ENCODE measurements at places on chromosomes 2 and 18. TPM values are rescaled to one million over a fixed set of nuclear protein-coding genes. Genes with fewer than 3 reads are reported as not detected.
A peak's percentile ranks its signal among the peaks of the same experiment; 100 is the strongest.

- no peak for DNase-seq
Measured at GRCh38 chr2:232577841-232578240, 27.4 kb downstream of the EIF4E2 start.

DNA sequence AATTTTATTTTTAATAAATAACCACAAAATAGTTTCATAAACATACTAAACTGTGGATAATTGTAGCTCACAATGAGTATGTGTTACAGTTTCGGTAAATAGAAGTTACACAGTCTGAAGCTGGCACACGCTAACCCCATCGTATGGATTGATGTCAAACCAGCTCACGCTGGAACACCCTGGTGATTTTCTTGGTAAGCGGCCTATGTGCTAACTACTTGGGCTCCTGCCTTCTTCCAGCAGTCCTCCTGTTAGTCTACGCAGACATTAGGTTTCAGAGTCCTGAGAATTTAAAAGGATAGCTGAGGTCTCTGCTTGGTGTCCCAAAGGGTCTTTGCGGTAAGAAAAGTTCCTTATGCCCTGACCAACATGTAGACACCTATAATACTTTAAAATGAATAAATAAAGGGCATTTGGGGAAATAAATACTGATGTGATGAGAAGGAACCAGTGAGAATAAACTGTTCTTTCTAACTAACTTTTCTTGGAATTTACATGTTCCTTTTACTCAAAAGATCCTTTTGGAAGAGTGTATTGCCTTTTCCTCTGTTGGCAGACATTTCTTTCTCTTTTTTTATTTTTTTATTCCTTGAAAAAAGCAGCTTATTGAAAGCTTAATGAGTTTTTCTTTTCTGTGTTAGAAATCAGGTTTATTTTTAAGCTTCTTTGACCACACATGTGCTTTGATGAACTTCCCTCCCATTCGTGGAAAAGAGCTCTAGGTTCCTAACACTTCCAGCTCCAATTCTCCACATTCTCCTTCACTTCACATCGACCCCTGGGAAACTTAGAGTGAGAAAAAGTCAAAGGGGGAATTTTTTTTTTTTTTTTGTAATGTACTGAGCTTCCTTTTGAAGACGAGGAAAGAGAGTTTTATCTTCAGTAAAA is 322.2 kb downstream of the IRS1 start:
- peak; percentile 12 for DNase-seq

- DNase-seq: no peak
Measured at GRCh38 chr2:237185553-237185925, 99.8 kb downstream of the COPS8 start.

TMEM200C gene
- 0.50 TPM for total RNA-seq

RGPD6 gene
- total RNA-seq: 39.5 TPM

- DNase-seq: no peak
Measured at GRCh38 chr2:149446748-149447147, 116.4 kb downstream of the LYPD6 start.

DNA sequence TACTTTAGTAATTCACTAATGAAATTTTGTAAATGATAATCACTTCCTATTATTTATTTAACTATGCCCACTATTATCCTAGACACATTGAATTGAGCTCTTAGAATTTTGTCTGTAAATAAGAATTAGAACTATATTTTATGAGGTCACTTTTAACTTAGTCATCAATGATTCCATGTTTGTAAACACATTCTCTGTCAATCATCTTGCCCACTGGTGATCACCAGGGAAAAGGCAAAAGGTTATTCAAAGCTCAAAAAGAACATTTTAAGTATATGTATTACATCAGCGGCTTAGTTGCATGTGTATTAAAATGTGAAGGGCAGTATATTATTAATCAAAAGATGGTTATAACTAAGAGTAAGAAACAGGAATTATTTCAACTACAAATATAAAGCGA is 25.2 kb downstream of the SCN9A start:
- DNase-seq: no peak

RRM2 gene
- total RNA-seq: 1.9 TPM

GRCh38 chr2:211086049-211086448 is 529.6 kb downstream of the CPS1 start:
- DNase-seq: no peak

THUMPD2 gene
- 17.0 TPM for total RNA-seq

DNA sequence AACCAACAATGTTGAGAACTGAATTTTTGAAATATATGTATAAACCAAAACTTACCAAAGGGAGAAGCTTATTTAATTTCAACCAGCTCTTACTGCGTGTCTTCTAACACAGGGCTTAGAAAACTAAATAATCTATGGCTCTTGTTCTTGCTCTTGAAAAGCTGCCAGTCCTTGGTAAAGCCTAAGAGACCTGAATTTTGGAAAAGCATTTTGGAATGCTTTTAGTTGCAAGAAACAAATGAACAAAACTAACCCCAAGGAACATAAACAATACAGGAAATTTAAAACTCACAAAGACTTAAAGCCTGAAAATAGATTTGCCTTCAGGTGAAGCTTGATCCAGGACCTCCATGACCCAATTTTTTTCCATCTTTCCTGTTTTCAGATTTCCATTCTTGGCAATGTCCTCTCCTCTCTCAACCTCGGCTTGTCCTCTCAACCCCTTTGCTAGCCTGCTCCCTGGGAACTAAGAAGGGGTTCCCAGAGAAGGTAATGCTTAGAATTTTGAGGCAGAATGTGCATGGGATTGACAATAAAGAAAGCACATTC is 169.8 kb upstream of the NCK2 start:
- DNase-seq: no peak

HOXD11 gene
- total RNA-seq: 8.0 TPM

DNA sequence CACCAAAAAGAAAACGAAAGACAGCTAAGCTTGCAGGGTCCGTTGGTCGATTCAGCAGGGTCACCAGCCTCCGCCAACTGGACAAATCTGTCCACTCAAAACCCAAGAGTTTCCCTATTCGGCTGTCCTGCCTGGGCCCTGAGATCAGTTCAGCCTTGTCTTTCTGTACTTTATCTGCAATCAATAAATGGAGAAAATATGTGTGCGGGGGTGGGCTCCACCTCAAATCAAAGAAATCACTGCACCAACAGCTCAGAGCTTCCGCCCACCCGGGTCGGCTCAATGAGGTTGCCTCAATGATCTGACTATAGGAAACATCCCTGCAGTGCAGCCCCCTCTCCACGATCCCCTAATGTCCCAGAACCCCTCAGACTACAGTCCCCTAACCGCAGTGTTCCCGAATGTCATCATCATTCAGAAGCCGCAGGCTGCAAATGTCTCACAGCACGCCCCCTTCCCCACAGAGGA is 447 bp downstream of the GGCX start:
- no peak for DNase-seq

DNA sequence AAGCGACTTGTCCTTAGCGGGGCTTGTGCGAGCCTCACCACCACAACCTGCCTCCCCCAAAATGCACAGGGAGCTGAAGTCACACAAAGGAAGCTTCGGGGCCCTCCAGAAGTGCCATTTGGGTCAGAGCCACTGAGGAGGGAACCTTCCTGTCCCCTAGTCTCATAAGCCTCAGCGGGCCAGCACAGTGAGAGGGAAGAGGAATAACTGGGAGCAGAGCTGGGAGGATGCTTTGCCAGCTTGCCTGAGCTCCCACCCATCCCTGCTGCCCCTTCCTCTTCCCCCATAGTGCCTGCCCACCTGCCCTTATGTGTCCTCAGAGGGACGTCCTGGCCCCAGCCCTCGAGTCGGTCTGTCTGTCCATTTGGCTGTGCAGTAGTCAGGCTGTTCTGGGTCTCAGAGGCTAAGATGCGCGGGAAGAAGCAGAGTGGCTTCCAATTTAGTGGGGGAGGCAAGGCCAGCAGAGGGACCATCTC is 51.8 kb upstream of the GPR17 start:
- DNase-seq: no peak

DNA sequence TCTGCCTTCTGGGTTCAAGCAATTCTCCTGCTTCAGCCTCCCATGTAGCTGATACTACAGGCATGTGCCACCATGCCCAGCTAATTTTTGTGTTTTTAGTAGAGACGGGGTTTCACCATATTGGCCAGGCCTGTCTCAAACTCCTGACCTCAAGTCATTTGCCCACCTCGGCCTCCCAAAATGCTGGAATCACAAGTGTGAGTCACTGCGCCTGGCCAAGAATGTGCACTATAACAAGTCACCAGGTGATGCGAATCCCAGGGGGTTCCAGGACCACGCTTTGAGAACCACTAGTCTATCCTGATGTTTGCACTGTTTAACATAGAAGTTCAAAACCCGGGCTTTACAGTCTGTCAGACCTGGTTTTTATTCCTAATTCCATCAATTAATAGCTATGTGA is 144.8 kb downstream of the SUCLG1 start:
- DNase-seq: no peak

DNA sequence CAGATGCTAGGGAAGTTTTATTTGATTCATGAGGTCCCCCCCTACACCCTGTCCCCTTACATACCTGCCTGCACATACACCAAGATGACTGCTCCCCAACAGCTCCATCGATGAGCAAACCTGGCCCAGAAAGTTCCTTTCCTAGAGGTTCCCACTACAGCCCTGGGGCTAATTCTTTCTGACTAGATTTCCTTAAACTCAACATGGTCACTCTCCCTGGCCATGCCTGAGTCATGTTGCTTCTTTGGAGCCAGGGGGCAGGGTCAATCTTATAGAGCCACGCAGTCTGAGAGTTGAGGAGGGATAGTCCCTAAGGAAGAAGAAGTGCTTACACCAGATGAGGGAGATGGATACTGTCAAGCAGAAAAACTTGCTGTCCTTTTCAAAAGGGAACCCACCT is 67.7 kb upstream of the GLI2 start:
- DNase-seq: no peak

- no peak for DNase-seq
Measured at GRCh38 chr2:237500681-237501424, 13.8 kb downstream of the MLPH start.

GRCh38 chr2:237530472-237531433 is 35.6 kb upstream of the PRLH start:
- no peak for DNase-seq

- no peak for DNase-seq
Measured at GRCh38 chr2:26735097-26735496, 29.0 kb upstream of the SLC35F6 start.

GRCh38 chr2:193336781-193337180 is 1142.0 kb upstream of the TMEFF2 start:
- DNase-seq: no peak

DNA sequence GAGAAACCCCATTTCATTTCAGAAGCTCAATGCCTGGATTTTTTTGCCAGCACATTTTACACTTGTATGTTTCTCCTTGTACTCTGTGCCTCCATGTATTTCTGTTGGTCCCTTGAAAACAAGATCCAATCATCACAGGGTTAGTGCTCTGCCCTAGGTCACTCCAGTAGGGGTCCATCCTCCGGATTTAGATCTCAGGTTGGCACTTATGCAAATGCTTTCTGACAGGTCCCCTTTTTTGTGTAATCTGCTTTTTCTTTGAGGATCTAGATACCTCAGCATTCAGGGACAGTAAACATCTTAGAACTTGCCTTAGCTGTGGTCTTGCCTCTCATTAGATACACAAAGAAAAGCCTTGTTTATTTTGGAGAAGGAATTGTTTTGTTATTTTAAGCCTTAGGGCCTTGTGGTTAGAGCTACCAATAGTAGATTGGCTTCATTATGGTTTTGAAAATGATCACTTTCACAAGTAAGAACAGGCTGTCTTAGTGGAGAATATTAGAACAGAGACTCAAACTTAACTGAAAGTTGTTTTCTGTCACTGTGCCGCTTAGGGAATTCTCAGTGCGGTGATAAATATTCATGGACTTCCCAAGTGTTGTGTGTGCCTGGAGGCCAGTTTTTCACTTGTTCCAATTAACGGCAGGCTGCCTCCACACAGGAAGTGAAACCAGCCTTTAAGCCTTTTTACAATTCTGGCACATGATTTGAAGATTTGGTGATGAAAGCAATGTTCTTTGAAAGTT is 7.8 kb downstream of the MERTK start:
- no peak for DNase-seq

DNA sequence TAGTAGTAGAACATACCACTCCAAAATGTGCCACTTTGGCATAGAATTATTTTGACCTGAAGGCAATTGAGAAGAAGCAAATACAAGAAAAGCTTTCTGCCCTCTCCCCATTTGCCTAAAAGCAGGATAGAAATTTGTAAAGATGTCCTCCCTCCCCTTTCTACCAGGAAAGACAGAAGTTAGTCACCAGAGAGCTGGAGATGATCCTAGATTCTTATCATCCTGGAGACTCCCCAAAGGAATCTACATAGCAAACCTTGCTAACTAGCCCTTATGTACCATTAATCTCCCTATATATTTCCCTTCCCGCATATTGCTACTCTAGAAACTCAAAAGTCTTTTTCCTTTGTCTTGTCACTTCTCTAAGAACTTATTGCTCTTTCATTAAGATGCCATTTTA is 12.6 kb upstream of the TMEM37 start:
- no peak for DNase-seq

DNA sequence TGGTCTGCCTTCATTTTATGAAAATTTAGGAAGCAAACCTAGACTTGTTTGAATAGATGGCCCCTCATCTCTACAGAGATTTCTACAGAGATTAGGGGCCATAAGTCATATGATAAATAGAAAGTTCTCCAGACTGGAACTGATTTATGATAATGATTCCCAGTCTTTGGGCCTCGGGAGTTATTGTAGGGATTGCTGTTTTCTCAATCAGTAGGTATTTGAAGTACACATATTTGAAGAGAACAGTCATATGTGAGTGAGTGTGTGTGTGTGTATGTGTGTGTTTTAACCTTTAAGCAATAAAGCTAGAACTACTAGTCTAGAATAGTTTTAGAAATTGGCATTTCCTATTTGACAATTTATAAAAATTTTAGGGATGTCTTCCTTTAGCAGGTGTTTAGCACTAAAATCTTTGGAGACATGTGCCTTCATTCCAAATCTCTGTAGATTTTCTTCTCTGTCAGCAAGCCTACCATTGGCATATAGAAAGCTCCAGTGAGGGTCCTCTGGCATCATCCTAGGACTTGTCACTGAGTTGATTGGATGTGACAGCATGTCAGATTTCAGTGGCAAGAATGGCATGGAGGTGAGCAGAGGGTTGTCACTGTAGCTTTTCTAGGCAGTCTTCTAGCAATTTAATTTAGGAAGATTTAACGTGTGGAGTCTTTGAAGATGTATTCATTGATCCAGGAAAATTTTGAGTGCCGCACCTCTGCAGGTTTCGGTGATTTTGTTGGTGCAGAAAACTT is 71.2 kb downstream of the MYO1B start:
- DNase-seq: no peak

GRCh38 chr2:101520246-101520645 is 45.3 kb upstream of the RFX8 start:
- DNase-seq: no peak

- DNase-seq: no peak
Measured at GRCh38 chr18:76713432-76713831, 108.9 kb upstream of the ZNF236 start.

GRCh38 chr2:174835797-174836255 is 71.6 kb upstream of the CHRNA1 start:
- no peak for DNase-seq

CNDP1 gene
- not detected for total RNA-seq

Data from prostate gland (tissue), 2 donors.